Stimulated activated CD4-positive, alpha-beta T cell treated with anti-CD3 and anti-CD28 coated beads, Interleukin-12 subunit alpha, Interleukin-12 subunit beta, amount 100 ng/mL, for 48 hours (primary cell): ENCODE measurements at places on chromosomes 7 and 10.

DNA sequence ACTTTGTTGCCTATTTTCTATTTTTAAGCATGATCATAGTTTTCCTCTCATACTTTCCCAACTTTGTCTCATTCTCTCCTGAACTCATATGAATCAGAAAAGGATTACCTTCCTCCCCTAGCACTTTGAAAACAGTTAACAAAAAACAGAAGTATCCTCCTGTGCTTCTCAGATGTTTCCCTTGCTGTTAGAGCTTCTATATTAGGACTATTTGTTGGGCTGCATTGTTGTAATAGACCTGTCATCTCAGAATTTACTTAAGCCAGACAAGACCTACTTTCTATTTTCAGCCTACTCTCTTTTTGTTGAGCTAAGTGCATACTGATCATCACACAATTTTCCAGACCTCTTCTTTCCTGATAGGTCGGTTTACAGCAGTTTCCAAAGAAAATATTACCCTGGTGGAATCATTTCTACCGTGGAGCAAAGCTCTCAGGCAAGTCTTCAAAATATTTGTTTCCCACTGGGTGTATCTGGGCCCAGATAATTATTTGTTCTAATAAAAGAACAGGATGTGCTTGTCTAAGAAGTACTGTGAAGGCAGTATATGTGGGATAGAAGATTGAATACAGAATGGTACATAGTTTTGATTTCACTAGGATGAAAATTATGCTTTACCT lies 411.9 kb upstream of the KLF6 start:
- no peak for DNase-seq

- no peak for DNase-seq
Measured at GRCh38 chr7:101386558-101387231, 24.0 kb downstream of the COL26A1 start.

GRCh38 chr10:125085258-125086054 lies 74.9 kb downstream of the CTBP2 start:
- DNase-seq: no peak

- DNase-seq: no peak
Measured at GRCh38 chr10:35341521-35341920, 5.2 kb downstream of the CCNY start.

GRCh38 chr7:51357821-51358220 lies 41.2 kb upstream of the COBL start:
- DNase-seq: no peak

DNA sequence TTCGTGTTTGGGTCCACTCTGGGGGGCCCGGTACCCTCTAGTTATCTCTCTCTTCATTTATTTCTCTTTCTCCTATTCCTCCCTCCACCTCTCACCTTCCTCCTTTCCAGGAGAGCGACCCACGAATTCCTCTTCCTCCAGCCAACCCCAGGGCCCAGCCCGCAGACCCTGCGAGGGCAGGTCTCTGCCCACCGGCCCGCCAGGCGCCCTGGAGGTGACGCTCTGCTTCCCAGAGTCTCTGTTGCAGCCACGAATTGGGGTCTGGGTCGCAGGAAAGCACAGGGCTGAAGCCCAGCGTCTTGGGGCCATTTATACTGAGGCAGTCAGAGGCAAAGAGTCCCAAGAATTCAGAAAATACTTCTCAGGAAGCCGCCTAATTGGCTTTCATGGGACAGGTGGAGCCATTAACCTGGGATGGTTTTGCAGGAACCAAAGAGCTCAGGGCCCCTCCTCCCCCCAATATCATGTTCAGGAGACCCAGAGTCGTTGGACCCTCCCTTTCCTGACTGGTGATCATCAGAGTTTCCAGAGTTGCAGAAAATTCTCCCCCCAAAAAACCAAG lies 2.7 kb upstream of the EN2 start:
- DNase-seq: no peak

GRCh38 chr10:42790835-42791234 lies 8.2 kb downstream of the BMS1 start:
- no peak for DNase-seq

- no peak for DNase-seq
Measured at GRCh38 chr7:120775755-120776154, 82.2 kb downstream of the TSPAN12 start.

- no peak for DNase-seq
Measured at GRCh38 chr10:109981650-109982049, 26.1 kb upstream of the ADD3 start.

DNA sequence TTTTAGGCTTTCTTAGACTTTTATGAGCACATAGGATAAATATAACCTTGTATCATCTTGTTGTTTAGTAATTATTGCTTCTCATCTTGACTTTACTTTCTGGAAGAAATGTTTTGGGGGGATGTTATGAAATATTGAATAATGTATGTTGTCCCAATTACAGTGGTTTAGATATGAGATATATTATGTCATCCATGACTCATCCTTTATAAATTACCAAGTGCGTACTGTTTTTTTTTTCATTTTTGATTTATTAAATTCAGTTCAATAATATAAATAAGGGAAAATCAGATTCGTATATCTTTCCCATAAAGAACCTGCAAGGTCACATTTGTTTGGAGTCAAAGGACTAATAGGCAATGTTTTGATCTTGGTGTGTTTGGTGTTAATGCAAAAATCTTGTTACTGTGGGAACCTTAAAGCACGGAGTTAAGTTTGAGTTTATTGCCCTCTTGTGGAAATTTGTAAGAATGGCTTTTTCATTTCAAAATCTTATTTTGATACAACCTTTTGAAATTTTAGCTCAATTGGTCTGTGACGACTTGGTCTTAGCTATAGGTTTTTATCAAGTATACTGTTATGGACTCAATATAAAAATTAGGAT lies 108.6 kb downstream of the SRI start:
- DNase-seq: no peak

- no peak for DNase-seq
Measured at GRCh38 chr7:158957510-158957906, 101.2 kb downstream of the DYNC2I1 start.

- no peak for DNase-seq
Measured at GRCh38 chr10:73168465-73168803, 515 bp downstream of the FAM149B1 start.

- no peak for DNase-seq
Measured at GRCh38 chr7:38066391-38066790, 111.7 kb upstream of the STARD3NL start.

DNA sequence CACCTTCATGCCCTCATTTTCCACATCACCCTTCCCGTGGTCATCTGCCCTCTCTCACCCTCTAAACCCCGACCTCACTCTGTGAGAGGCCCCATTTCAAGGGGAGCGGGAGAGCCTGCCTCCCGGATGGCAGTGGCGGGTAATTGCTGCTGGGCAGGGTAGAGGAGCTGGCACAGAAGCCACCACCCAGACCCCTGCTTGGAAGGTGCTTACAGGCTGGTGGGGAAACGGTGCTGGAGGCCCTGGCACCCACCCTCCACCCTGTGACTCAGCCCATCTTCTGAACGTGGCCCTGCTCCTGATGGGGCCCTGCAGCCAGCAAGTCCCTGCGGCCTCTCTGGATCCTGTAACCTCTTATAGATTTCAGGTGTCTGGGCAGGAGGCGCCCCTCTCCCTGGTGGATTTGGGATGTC lies 10.6 kb upstream of the PWWP2B start:
- DNase-seq: no peak

- DNase-seq: no peak
Measured at GRCh38 chr7:158732494-158733219, 28.1 kb upstream of the NCAPG2 start.

DNA sequence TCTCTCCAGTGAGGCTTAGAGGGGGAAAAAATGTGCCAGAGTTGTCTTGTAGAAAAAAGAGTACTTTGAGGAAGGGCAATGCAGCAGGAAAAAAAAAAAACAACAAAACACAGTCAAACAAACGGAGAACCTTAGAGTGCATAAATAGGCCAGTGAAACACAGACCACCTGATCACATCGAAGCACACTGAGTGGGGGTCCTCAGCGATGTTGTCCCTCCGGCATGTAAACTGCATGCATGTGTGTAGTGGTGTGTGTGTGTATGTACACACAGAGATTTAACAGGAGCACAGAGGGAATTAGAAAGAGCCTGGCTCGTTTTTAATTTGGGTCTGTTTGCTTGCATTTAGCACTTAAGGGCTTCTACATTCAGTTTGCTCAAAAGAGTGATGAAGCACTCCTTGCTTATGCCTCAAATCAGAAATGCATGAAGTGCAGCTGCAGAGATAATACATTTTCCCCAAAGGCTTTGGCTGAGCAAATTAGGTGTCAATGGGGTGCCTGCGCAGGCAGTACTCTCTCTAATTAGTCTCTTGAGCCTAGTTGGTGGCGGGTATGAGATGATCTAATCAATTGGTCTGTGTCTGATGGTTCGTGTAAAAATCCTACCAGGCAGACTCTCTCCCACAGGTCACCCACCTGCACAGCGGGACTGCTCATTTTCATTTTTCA lies 62.7 kb upstream of the FZD1 start:
- DNase-seq: no peak

DNA sequence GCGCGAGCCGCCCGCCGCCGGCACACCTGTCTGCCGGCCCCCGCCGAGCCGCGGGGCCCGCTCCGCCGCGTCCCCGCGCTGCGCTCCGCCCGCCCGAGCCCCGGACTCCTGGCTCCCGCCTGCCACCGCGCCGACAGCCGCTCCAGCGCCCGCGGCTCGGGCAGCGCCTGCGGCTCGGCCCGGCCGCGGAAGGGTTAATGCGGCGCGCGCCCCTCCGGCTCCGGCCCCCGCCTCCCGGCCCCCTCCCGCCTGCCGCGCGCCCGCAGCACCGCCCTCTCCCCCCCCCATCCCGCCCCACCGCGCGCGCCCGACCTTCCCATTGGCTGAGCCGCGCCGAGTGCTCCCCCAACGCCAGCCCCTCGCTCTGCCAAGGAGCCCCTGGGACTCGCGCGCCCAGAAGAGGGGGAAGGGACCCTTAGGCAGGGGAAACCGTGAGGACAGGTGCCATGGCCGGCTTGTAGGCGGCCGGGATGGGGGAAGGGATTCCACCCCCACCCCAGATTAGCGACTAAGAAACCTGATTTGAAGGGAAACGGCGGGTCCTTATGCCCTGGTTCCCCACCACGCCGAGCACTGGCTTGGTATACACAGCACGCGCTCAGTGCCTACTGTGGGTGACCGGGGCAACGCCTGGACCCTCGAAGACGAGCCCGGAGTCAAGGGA lies at the start of gene KCNH2:
Gene KCNH2 (minus strand): TSS at position 196 of the 664 bp plus-strand sequence. CDS start 408 bp downstream, outside the sequence.
- DNase-seq: no peak

GRCh38 chr10:93039721-93040120 lies 20.9 kb upstream of the CYP26C1 start:
- DNase-seq: no peak

- no peak for DNase-seq
Measured at GRCh38 chr7:85634951-85635350, 448.1 kb upstream of the SEMA3D start.

DNA sequence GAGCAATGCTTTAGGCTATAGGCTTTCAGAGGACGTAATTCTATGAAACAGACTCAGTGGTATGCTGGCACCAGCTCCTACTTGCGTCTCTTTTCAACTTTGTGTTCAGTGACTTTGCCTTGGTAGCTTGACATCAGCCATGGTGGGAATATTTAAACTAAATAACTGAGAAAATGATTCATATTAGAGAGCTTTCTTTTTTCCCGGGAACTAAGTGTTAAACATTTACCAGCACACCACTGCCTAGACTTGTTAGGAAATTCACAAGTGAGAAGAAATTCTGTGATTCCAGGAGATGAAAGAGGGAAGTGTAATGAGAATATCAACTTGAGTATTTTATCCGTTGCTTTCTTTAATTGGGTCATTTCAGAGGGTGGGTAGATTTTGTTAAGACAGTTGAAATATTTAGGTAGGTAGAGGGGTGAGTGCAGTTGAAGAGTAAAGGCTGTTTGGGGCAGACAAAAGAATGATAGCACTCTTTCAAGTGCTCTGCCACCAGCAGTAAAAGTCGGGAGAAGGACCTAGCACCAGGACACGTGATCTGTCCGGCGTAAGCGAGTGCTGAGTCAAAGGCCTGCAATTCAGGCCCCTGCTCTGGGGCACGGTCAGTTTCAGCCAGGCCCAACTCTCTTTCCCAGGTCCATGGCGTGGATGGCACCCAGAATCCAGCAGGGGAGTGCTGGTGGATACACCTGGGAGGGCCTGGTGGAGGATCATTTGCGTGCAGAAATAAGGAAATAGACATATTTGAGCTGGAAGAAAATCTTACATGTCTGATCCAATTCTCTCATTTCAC lies 206.3 kb downstream of the SNX10 start:
- no peak for DNase-seq

DNA sequence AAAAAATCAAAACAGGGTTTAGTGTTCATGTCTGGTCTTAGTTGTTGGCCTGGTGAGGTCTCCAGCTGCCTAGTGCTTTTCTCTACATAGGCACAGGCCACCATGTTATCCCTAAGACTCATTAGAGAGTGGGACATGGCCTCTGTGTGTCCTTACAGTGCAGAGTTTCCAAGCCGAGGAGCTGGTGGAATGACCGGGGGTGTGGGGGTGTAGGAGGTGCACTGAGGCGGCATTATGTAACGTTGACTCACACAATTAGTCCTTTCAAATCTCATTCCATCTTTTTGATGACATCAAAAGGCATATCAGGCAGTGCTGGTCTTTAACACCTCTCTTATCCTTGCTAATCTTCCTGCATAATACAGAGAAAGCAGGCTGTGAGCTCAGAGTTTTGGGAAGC lies 71.3 kb downstream of the MTPN start:
- no peak for DNase-seq

DNA sequence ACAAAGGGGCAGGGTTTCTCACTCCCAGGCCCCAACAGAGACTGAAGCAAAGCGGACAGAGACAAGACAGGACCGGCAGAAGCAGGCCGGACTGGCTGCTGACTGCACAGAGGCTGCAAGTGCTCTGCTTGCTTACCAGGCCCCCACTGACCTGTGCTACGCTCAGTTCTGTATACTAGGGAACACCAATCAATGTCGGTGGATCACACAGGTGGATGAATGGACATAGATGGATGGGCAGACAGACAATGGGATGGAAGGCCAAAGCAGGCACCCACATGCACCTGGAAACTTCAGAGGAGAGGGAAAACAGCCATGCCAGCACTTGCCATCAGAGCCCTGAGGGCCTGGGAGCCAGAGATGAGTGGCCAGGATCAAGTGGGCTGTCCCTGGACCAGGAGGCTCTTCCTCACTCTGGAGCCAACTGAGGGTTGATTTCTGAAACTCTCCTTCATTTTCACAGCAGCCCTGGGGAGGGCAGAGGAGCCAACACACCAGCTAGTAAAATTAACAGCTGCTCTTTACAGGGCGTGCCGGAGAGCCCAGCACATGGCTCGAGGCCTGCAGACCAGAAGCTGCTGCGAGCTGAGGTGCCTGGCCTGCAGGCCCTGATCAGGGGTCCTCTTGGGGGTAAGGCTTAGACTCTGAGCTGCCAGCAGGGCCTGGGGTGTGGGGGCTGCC lies 243.6 kb downstream of the KCNMA1 start:
- no peak for DNase-seq

- no peak for DNase-seq
Measured at GRCh38 chr10:105183536-105183935, 542.4 kb downstream of the SORCS3 start.
